HT1080 (cell line): ENCODE measurements at places on chromosomes 6 and 20.
A peak's percentile ranks its signal among the peaks of the same experiment; 100 is the strongest.

- no peak for DNase-seq
Measured at GRCh38 chr6:169092375-169092774, 161.3 kb downstream of the THBS2 start.

GRCh38 chr6:169793408-169793807 is 42.0 kb downstream of the ERMARD start:
- no peak for DNase-seq

- no peak for DNase-seq
Measured at GRCh38 chr6:22353101-22353500, 56.3 kb upstream of the PRL start.

DNA sequence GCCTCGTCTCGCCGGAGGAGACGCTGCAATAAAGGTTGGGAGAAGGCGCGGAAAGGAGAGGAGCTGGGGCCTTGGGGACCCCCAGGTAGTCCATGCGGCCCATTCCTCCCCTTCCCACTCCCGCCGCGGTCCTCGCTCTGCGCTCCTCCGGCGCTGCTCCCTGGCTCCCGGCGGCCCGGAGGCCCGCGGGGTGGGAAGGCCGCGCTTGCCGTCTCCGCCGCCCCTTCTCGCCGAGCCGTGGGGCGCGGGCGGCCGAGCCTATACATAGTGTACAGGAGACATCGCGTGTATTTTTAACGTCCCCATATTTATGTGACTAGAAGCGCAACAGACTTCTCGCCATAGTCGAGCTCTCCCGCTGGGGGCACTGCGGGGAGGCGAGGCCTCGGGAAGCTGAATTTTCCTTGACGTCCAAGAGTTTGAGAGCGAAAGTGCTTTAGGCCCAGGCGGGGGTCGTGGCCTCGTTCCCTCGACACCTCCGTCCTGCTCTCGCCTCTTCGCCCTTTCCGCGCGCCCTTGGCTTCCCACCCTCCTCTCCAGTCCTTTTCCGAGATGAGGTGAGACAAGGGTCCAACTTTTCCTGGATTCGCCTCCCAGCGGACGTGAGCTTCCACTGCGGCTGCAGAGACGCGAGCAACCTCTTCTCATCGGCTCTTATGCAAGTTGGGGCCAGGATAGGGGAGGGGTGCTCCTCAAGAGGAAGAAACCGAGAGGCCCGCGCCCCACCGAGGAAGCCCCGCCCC is 29.0 kb downstream of the SLC12A5 start:
- no peak for DNase-seq

DNA sequence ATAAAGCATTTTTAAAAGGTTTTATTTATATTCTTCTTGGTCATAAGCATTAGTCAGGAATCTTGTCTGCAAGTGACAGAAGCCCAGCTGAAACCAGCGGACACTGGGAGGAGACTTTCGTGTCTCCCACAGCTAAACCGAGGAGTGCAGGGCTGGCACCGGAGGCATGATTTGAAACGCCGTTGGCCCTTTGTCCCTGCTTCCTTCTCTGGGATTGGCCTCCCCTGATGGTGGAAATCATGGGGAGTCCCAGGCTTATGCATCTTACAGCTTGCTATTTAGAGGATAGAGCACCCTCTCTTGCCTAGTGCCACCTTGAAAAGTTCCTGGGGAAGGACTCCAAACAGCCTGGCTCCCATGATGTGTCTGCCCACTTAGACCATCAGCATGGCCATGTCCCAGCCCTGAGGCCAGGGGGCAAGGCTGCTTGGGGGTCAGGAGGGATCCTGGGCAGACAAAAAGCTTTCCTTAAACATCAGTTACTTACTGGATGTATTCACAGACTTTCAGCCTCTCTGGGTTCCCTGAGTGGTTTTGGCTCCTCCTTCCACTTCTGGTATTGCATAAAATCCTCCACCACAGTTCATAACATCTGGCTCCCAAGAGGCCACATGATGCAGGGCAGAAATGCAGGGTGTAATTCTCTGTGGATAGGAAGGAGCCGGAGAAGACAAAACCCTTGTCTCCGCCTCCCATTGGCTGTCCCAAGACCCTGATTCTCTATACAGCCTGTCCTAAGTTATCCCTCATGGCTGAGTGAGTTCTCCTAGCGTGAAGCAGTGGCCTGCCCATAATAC is 49.3 kb upstream of the INSM1 start:
- DNase-seq = no peak

- DNase-seq = no peak
Measured at GRCh38 chr20:23123886-23124285, 37.8 kb upstream of the CD93 start.

GRCh38 chr20:15847196-15847784 is 726.0 kb downstream of the KIF16B start:
- DNase-seq = no peak

DNA sequence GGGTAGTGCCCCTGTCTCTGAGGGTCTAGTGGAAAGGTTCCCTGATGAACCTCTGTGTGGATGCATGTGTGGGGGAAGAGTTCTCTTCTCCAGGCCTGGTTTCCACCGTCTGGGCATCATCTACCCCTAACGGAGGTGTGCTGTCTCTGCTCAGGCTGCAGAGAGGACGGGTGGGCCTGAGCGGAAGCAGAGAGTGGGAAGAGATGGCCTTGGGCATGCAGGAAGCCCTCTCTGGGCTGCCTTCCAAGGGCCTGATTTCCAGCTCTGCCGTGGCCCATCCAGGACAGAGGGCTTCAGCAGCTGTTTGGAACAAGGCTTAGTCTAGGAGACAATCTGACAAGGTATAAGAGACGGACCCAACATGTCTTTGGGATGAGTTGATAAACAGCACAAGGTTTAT is 220.1 kb upstream of the DTNBP1 start:
- DNase-seq = no peak

DNA sequence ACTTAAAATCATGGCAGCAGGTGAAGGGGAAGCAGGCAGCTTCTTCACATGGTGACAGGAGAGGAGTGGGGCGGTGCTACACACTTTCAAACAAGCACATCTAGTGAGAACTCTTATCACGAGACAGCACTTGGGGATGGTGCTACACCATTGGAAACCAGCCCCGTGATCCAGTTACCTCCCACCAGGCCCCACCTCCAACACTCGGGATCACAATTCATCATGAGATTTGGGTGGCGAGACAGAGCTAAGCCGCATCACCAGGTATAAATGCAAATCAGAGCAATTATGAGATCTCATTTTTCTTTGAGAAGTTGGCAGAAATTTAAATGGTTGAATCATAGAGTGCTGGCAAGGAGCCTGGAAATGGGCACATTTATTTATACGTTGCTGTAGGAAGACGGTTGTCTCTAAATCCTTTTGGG is 31.4 kb downstream of the IGF2R start:
- no peak for DNase-seq

DNA sequence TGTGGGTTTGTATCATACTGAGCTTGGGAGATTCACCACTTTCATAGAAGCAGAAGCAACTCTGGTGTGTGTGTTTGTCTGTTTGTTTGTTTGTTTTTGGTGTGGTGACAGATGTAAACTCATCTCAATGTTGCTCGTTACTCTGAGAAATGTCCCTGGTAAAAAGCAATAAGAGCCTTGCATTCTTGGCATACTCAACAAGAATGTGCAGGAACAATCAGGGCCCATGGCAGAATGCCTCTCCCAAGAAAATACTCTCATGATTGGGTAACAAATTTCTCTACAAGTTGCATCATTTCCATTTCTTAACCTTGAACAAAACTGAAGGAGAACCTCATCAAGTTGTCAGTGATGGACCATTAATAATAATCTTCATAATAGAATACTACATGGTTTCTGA is 43.0 kb upstream of the PKHD1 start:
- no peak for DNase-seq

DNA sequence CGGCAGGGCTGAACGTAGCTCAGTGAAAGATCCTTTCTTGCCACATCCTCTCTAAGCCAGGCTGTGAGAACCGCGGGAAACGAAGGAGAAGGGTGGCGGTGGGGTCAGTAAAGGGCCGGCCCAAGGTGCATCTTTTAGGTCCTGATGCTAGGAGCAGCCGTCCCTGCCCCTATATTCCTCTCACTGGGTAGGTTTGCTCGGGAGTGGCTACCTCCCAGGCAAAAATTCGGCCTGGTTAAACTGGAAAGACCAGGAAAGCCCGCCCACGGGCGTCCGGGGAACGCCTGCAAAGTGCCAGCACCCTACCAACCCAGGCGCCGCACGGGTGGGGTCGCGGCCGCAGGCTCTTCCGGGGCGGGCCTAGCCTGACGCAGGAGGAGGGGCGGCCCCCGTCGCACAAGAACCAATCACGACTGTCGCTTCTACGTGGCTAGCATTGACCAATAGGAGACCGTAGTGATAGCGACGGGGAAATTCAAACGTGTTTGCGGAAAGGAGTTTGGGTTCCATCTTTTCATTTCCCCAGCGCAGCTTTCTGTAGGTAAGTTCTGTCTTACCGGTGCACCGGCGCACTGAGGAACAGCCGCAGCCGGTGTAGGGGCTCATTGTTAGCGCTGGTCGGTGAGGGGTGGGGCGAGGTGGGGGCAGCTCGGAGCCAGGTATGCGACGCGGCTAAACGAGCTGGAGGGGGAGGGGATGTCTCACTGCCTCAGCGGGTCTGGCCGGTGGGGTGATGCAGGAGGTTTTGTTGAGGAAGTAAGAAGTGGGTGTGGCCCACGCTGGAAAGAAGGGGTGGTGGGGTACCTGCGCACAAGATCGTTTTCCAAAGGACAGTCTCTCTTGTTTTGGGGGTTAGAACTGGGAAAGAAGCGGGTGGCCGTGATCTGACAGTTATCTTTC is at the start of gene TTK:
Gene TTK (plus strand): TSS at position 477 of the 900 bp plus-strand sequence. CDS start 1,195 bp downstream, outside the sequence.
- peak; percentile 95 for DNase-seq

- no peak for DNase-seq
Measured at GRCh38 chr6:144171406-144171805, 21.1 kb downstream of the STX11 start.

DNA sequence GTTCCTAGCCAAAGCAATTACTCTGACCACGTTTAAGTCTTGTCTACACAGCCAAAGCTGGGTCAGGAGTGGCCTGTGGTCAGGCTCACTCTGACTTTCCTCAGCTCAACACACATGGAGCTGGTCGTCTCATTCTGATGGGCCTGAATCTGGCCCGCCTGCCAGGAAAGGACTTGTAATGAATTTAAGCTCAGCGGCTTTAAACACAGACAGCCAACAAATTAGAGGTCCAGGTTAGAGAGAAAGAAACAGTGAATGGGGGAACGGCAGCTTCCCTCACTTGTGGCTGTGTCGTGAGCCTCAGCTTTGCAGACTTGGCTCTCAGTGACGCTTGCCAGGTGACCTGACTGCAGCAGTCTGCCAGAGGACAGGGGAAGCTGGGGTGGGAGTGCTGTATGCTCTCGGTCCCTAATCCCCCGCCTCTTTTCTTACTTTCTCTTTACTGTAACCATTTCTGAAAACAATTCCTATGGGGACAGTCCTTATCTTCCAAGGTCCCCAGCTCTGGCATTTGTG is 121.9 kb upstream of the AGPAT4 start:
- no peak for DNase-seq

GRCh38 chr20:48234951-48235350 is 449.7 kb upstream of the SULF2 start:
- DNase-seq = no peak

GRCh38 chr20:20362774-20363433 is 5.0 kb upstream of the INSM1 start:
- no peak for DNase-seq

DNA sequence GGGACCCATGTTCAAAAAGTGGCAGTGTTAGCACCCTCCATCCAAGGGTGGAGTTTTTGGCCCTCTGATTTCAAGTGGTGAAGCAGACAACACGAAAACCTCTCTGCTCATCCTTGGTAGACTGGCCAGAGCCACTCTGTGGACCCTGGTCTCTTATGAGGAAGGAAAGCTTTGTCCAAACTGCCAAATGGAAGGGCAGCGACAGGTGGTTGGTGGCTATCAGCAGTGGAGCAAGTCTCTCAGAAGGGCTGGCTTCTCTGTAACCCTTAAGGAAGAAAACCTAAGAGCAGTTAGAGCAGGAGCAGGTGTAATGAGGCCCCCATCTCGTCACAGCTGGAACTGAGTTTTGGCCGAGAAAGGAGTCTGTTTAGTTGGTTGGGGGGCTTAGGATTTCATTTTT is 155.8 kb downstream of the SLC16A10 start:
- DNase-seq = no peak

DNA sequence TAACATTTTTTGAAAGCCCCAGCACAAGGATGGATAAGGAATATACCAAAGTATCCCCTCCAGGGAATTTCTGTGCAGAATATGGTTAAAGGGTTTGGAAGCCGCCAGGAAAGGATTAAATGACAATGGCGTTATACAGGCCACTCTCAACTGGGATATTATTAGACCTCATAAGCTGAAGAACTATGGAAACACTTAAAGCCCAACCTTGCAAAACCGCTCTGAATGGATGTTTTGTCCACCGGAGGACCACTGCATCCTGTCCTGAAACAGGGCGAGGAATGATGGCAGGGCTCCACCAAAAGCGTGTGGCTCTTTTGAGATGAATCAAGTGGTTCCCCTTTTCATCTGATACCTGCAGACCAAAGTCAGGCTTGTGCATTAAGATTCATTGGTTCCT is 32.4 kb downstream of the NFATC2 start:
- no peak for DNase-seq

DNA sequence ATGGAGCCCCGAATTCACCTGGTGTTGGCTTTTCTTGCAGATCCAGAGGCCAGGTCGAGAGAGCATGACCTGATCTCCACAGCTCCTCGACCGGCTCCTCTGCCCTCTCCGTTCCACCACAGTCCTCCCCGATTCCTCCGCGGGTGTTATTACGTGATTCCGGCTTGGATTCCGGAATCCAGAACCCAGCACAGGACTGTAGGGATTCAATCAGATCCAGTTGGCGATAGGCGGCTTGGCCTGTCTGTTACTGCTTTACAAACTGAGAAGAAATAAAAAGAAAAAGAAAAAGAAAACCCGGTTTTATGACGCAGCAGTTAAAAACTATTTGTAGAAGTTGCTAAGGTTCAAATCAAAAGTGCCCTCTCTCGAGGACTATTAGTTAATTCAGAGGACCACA is 222.7 kb downstream of the EYA2 start:
- no peak for DNase-seq

GRCh38 chr20:25087186-25087929 is 5.4 kb upstream of the VSX1 start:
- no peak for DNase-seq

- peak; percentile 43 for DNase-seq
Measured at GRCh38 chr6:150723857-150724256, 124.2 kb downstream of the PLEKHG1 start.

DNA sequence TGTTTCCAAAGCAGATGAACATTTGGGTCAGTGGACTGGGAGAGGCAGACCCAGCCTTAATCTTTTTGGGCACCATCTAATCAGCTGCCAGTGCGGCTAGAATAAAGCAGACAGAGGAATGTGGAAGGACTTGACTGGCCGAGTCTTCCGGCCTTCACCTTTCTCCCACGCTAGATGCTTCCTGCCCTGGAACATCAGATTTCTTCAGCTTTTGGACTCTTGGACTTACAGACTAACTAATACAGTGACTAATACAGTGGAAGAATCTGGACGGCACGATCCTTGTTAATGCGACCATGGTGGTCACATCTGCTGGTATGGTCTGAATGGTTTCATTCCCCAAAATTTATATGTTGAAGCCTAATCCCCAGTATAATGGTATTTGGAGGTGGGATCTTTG is 122.6 kb upstream of the NXT1 start:
- no peak for DNase-seq

DNA sequence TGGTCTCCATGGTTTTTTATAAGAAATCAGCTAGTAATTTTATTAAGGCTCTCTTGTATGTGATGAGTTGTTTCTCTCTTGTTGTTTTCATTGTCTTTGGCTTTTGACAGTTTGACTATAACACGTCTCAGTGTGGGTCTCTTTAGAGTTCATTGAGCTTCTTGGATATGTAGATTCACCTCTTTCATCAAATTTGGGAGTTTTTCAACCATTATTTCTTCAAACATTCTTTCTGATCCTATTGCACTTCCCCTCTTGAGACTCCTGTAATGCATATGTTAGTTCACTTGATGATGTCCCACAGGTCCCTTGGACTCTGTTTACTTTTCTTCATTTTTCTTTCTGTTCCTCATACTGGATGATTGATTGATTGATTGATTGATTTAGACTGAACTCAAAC is 7.0 kb upstream of the BAG2 start:
- no peak for DNase-seq
